ENCODE measurements at places on chromosomes 13 and 19.
A peak's percentile ranks its signal among the peaks of the same experiment; 100 is the strongest.

- peak; percentile 100 for DNase-seq
Observed at GRCh38 chr19:58558623-58559274, 338 bp upstream of the UBE2M start.

GRCh38 chr19:19460761-19461265 lies 54.5 kb downstream of the TSSK6 start:
- DNase-seq = peak; percentile 65

- DNase-seq = no peak
Observed at GRCh38 chr13:67283637-67284036, 53.5 kb upstream of the PCDH9 start.

- DNase-seq = no peak
Observed at GRCh38 chr19:2798733-2799132, 13.4 kb downstream of the THOP1 start.

DNA sequence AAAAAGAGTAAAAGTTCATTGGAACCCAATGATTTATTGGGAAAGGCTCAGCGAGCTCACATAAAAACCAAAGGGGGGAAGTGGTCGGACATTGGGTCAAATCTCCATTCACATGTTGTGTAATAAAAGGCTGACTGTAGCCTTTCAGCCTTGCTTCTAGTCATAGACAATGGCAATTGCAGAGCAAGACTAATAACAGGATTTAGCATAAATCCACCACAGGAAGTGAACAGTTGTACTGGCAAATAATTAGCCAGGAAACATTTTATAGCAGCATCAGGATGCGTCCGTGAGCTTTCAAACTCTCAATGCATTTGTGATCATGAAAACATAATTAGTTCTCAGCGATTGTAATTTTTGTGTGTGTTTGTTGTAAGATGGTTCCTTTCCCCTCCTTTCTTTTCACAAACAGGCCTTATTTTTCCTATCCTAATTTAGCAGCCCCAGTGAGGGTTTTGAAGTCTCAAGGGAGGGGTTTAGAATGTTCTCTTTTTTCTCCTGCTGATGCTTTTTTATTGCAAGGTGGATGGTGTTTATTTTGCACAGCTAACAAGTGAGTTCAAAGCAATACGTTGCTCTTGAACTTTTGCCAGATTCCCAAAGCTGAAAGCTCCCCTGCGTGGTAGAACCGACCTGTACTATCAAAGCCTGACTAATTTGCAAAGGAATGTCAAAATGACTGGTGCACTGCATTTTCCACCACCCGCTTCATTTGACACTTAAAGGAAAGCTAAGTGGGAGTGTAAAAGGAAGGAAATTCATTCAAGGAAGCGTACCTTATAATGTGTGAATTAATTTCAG lies 105.6 kb downstream of the SPRY2 start:
- DNase-seq = no peak

GRCh38 chr13:23621316-23621645 lies 51.1 kb downstream of the TNFRSF19 start:
- no peak for DNase-seq
